ENCODE measurements at places on chromosomes 7 and 10. TPM values are rescaled to one million over a fixed set of nuclear protein-coding genes. Genes with fewer than 3 reads are reported as not detected.

DNA sequence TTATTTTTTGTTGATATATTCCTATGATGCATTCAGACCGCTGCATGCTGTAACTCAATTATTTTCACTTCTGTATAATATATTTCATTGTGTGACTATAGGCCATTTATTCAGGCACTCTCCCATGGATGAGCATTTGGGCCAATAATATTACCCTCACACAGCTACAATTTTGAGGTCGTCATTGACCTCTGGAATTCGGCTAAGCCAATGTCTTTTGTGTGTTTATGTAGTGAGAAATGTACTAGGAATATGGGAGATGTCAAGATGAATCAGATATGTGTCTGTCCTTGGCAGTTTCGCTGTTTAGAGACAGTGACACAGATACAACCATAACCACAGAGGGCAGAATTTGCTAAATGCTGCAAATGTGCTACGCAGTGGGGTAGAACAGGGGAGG is 474.2 kb downstream of the ADRA2A start:
- DNase-seq = no peak

GRCh38 chr7:6165075-6165474 is 107.3 kb downstream of the CYTH3 start:
- no peak for DNase-seq

Gene SEMA3A
- 0.05 TPM for polyA plus RNA-seq

Gene GHITM
- polyA plus RNA-seq = 633 TPM

Gene ANXA8
- polyA plus RNA-seq = 0.03 TPM

Gene ACTR3C
- polyA plus RNA-seq = 1.4 TPM

Measured in psoas muscle (tissue), 8 donors.